ENCODE measurements at places on chromosomes 3 and 15.
A peak's percentile ranks its signal among the peaks of the same experiment; 100 is the strongest.

DNA sequence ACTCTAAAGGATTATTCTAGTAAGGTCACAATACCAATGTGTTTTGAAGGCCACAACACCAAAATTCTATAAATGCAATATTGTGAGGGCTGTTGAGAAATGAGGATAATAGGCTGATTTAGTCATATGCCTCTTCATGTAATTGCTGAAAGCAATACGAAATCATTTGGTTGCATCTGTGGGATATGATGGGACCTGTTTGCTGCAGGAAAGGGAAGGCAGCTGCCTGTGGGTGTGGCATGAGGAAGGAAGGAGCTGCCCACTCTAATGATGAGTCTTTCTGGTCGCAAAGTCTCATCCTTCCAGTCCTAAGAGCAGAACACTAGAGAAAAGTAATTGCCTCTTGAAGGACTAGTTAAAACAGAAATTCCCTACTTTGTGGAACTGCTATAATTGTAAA is 245.3 kb upstream of the ZPLD1 start:
- H3K36me3 ChIP-seq: no peaks in the 10 kb centered on the region
- H3K4me3 ChIP-seq: no peak overlapping the region
- H3K27me3 ChIP-seq: no peaks in the 10 kb centered on the region
- H3K27ac ChIP-seq: no peak overlapping the region

- no peak overlapping the region for H3K4me3 ChIP-seq
- no peaks in the 10 kb centered on the region for H3K27me3 ChIP-seq
- no peak overlapping the region for H3K27ac ChIP-seq
- DNase-seq: no peak
These were observed 53.2 kb downstream of the ASTE1 start for GRCh38 chr3:130973406-130973805.

DNA sequence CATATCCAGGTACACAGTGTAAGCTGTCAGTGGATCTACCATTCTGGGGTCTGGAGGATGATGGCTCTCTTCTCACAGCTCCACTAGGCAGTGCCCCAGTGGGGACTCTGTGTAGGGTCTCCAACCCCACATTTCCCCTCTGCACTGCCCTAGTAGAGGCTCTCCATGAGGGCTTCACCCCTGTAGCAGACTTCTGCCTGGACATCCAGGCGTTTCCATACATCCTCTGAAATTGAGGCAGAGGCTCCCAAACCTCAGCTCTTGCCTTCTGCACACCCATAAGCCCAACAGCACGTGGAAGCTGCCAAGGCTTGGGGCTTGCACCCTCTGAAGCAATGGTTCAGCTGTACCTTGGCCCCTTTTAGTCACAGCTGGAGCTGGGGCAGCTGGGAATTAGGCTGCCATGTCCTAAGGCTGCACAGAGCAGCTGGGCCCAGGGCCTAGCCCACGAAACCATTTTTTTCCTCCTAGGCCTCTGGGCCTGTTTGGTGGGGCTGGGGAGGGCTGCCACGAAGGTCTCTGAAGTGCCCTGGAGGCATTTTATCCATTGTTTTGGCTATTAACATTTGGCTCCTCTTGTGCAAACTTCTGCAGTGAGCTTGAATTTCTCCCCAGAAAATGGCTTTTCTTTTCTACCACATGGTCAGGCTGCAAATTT is 65.5 kb upstream of the FILIP1L start:
- peaks cover 25% of the 10 kb centered on the region for H3K36me3 ChIP-seq
- H3K4me1 ChIP-seq: no peaks in the 10 kb centered on the region
- H3K27ac ChIP-seq: no peak overlapping the region
- no peaks in the 10 kb centered on the region for H3K27me3 ChIP-seq
- H3K4me3 ChIP-seq: no peak overlapping the region
- peak; percentile 7 for DNase-seq

- H3K4me1 ChIP-seq: no peaks in the 10 kb centered on the region
- H3K27me3 ChIP-seq: no peaks in the 10 kb centered on the region
- no peak overlapping the region for H3K27ac ChIP-seq
- no peak for DNase-seq
- H3K36me3 ChIP-seq: no peaks in the 10 kb centered on the region
These were observed 810.3 kb downstream of the VGLL3 start for GRCh38 chr3:86180696-86181095.

DNA sequence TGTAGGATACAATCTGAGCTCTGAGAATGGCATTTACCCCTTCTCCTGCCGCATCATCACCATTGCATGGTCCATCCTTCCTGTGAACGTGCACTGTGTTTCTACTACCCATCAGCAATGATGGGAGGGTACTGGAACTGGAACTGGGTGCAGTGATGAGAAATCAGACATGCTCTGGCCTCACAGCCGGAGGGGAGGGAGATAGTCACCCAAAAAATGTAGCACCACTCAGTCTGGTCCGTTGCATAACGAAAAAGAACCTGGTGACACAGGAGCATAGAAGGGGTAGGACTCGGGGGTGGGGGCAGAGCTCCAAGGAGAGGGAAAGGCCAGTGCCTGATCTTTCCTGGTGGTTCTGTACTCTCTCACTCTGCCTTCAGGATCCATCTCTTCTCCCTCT is 205.0 kb downstream of the RPLP1 start:
- no peak overlapping the region for H3K4me3 ChIP-seq
- no peak overlapping the region for H3K27ac ChIP-seq
- no peaks in the 10 kb centered on the region for H3K36me3 ChIP-seq
- peaks cover 2% of the 10 kb centered on the region for H3K27me3 ChIP-seq
- no peaks in the 10 kb centered on the region for H3K4me1 ChIP-seq
- no peak for DNase-seq

DNA sequence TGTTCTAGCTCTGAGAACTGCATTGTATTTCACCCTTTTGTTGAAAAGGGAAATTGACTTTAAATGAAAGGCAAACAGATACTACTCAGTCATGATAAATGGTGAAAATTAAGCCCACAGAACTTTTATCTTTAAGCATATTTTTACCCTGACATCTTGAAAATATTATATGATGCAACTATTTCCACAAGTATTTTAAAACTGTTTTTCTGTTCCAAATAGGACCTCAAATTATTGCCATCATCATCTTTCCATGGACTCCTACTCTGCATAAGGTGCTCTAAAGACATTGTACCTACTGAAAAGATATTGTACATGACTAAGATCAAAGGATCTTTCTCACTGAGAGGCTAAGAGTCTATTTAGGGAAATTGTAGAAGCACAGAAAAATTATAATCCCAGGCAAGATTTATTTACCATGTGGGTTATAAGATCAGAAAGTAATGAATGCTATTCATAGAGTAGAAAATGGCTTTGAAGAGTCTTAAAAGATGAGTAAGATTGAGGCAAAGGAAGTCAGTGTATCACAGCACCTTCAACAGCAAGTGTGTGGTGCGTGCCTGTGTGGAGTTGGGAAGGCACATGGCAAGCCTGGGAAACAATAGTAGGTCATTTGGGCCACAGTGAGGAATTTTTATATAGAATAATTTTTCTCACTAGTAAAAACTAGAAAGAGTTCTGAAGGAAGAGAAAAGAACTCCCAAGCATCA is 68.8 kb downstream of the VGLL3 start:
- H3K4me1 ChIP-seq: no peaks in the 10 kb centered on the region
- H3K4me3 ChIP-seq: no peak overlapping the region
- H3K27ac ChIP-seq: no peak overlapping the region

GRCh38 chr3:99911433-99911832 is 93.8 kb downstream of the CMSS1 start:
- no peaks in the 10 kb centered on the region for H3K36me3 ChIP-seq
- H3K27ac ChIP-seq: no peak overlapping the region
- no peak overlapping the region for H3K4me3 ChIP-seq
- no peak for DNase-seq
- H3K4me1 ChIP-seq: no peaks in the 10 kb centered on the region

DNA sequence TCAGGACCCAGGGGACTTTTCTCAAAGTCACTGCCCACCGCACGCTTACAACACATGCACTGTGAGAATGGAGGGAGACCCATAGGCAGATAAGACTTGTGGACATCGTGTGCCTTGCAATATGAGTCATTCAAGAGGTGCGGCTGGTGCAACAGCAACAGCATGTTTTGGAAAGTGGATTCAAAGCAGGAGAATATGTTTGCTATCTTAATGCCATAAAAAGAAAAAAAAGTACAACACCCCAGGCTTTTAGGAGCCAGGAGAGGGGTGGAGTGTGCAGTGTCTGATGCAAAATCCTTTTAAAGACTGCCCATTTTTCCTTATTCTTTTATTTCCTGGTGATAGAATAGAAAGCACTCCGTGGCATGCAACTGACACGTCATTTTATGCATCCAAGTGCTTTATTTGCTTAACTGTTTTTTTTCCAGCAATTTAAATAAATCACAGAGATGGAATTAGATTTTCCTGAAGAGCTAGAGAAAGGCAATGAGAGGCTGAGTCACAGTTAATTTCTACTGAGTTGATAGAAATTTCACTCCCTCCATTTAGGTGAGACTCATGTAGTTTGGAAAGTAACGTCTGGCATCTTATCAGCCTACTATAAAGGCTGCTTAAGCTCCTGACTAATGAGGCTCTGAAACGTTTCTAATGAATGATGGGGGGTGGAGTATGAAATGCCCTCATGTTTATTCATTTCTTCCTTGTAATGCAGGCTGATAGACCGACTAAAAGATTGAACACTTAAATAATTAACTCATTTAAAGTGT is 96.4 kb downstream of the NSUN3 start:
- H3K36me3 ChIP-seq: no peaks in the 10 kb centered on the region
- no peak for DNase-seq
- H3K27me3 ChIP-seq: peaks cover 7% of the 10 kb centered on the region
- no peak overlapping the region for H3K4me3 ChIP-seq

GRCh38 chr3:19931767-19932188 is 2.2 kb downstream of the EFHB start:
- DNase-seq: no peak
- no peaks in the 10 kb centered on the region for H3K36me3 ChIP-seq
- H3K27ac ChIP-seq: no peak overlapping the region
- H3K27me3 ChIP-seq: no peaks in the 10 kb centered on the region
- no peaks in the 10 kb centered on the region for H3K4me1 ChIP-seq

DNA sequence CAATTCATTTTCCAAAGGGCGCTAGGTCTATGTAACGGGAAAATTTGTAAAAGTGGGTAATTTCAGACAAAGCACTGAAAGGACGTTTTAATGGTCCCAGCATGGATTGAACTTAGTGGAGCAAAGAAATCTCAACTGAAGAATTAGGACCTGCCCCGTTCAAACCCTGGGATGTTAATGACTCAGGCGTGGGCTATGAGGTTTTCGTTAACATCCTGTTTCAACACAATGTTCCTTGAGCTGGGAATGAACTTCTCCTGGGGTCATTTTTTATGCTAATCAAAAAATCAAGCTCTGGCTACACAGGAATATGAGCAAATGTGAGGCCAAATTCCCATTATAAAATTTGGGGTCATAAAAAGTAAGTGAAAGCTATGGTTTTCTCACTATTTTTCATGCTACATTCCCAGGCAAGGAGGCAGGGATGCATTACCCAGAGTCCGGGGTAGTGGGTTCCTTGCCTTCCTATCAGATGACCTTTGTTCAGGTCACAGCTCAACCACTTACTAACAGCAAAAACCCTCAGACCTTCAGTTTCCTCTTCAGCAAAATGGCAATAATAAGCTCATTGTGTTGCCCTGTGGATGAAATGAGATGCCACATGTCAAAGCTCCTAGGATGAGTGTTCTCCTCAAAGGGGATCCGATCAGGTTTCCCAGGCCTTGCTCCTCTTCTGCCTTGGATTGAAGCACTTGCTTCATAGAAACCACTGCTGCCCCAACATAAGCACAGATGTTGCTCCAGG is 271.4 kb downstream of the ARRDC4 start:
- no peaks in the 10 kb centered on the region for H3K4me1 ChIP-seq
- DNase-seq: no peak
- peaks cover 6% of the 10 kb centered on the region for H3K27me3 ChIP-seq
- H3K4me3 ChIP-seq: no peak overlapping the region
- H3K36me3 ChIP-seq: no peaks in the 10 kb centered on the region
- no peak overlapping the region for H3K27ac ChIP-seq

- H3K4me1 ChIP-seq: no peaks in the 10 kb centered on the region
- DNase-seq: no peak
- no peaks in the 10 kb centered on the region for H3K27me3 ChIP-seq
- H3K4me3 ChIP-seq: no peak overlapping the region
These were observed 40.6 kb downstream of the ADIPOQ start for GRCh38 chr3:186882881-186883685.

- H3K4me1 ChIP-seq: peaks cover 43% of the 10 kb centered on the region
- peaks cover 13% of the 10 kb centered on the region for H3K36me3 ChIP-seq
- DNase-seq: peak; percentile 50
- no peaks in the 10 kb centered on the region for H3K27me3 ChIP-seq
- H3K4me3 ChIP-seq: peak overlapping the region; percentile 95
- peak overlapping the region; percentile 96 for H3K27ac ChIP-seq
These were observed 513 bp downstream of the VGLL4 start for GRCh38 chr3:11643201-11643603.

DNA sequence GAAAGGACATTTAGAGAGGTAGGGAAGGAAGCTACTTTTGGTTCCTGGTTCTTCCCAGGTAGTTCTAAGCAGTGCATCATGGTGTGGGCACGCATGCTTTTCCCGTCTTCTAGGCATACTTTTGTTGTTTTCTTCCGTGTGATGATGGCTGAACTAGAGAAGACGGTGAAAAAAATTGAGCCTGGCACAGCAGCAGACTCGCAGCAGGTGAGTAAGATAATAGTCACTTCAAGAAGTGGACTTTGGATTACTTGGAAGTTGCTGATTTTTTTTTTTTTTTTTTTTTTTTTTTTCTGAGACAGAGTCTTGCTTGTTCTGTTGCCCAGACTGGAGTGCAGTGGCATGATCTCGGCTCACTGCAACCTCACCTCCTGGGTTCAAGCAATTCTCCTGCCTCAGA is 17.9 kb downstream of the FANCD2OS start:
- no peaks in the 10 kb centered on the region for H3K27me3 ChIP-seq
- no peak overlapping the region for H3K27ac ChIP-seq
- H3K4me1 ChIP-seq: no peaks in the 10 kb centered on the region
- DNase-seq: no peak
- H3K36me3 ChIP-seq: peaks cover 89% of the 10 kb centered on the region

- H3K36me3 ChIP-seq: no peaks in the 10 kb centered on the region
- peaks cover 5% of the 10 kb centered on the region for H3K27me3 ChIP-seq
- no peak for DNase-seq
- H3K27ac ChIP-seq: no peak overlapping the region
These were observed 50.3 kb downstream of the SPATA12 start for GRCh38 chr3:57110798-57111197.

- H3K27me3 ChIP-seq: peaks cover 6% of the 10 kb centered on the region
- no peak overlapping the region for H3K27ac ChIP-seq
- H3K4me3 ChIP-seq: no peak overlapping the region
- H3K4me1 ChIP-seq: no peaks in the 10 kb centered on the region
- no peak for DNase-seq
- no peaks in the 10 kb centered on the region for H3K36me3 ChIP-seq
These were observed 107.2 kb downstream of the FRMD5 start for GRCh38 chr15:44087578-44088465.

- H3K36me3 ChIP-seq: no peaks in the 10 kb centered on the region
- DNase-seq: no peak
- no peaks in the 10 kb centered on the region for H3K27me3 ChIP-seq
- no peaks in the 10 kb centered on the region for H3K4me1 ChIP-seq
- H3K27ac ChIP-seq: no peak overlapping the region
These were observed 56.2 kb downstream of the ZNF445 start for GRCh38 chr3:44421280-44421679.

Data from DND-41 (cell line).